NCI-H2107 (cell line): ENCODE measurements at places on chromosomes 3 and 15.

- DNase-seq, result no peak
Observed at GRCh38 chr3:152779653-152780052, 55.3 kb upstream of the P2RY1 start.

DNA sequence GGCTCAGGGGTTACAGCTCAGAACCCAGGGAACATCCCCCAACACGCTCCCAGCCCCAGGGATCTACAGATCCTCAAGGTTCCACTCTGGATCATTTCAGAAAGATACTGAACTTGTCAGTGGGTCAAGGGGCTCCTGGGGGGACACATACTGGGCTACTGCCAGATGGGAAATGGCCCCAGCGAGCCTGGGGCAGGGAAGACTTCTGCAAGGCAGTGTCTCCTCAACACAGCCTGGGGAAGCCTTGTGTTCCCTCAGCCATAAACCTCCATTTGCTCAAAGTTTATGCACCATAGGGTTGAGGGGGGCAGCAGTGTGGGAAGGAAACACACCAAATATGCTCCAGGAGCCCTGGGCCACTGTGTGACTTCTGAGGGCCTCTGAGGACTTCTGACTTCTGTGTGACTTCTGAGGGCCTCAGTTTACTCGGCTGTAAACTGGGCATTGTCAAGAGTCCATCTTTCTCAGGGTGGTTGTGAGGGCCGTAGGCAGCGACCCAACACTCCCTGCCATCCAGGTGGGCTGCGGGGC is 58.4 kb downstream of the IQSEC1 start:
- no peak for DNase-seq

DNA sequence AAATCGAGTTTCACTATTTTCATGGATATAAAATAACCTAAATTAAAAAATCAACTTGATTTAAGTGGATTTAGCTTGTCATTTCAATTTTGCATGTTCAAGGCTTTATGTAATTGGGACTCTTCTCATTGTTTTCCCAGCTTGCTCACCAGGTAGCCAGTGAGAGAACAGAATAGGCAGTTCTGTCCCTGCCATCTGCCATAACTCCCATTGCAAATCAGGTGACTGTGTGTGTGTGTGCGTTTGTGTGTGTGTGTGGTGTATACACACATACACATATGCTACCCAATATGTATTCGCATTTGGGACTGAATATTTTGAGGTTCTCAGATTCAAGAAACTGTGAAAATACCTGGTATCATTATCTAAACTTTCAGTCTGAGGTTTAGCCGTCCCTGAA is 1069.8 kb downstream of the IGSF11 start:
- DNase-seq, result no peak

DNA sequence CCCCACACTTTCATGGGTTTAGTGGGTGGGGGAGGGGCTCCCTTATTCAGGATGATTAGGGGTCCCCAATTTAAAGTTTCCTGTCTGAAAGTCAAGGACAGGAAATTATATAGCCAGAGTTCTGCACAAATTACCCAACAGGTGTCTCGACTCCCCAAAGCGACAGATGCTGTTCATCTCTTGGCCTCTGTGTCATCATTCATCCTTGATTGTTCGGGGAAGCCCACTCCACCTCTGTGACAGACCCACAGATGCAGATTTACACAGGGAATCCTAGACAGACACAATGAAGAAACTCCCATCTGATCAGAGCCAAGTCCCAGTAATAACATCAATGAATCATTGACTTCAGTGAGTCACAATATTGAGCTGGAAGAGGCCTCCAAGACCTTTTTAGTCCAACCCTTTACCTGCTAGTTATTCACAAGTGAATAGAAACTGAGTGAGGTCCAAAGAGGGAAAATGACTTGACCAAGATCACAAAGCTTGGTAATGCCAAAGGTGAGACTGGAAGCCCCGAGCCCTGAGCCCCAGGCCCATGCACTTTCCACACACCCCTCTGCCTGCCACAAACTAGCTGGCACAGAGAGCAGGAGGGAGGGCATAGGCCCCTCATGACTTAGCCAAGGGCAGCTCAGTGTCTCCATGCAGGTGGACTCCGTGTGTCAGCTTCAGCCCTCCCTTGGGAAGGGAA is 7.9 kb upstream of the SRP14 start:
- DNase-seq, result no peak

- no peak for DNase-seq
Observed at GRCh38 chr15:63604281-63604680, 7.1 kb downstream of the FBXL22 start.

- DNase-seq, result no peak
Observed at GRCh38 chr3:49378249-49378895, 20.2 kb upstream of the GPX1 start.

- DNase-seq, result no peak
Observed at GRCh38 chr15:79769069-79769481, 127.7 kb downstream of the MTHFS start.

DNA sequence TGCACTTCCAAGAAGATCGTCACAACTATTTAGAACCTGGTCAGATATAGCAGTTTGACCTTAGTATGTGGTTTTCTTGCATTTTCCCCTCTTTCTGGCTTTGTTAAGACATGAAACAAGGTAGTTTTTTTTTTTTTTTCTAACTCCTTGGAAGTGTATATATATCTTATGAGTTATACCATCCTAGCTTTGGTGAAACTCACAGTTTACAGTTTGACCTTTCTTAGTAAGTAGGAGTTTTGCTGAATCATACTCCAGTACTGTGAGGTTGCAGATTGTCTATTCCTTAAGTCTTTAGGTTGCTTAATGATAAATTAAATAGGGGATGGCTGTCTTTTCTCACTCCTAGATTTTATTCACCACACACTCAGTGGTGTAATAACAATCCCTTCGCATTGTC is 325.0 kb downstream of the RBMS3 start:
- no peak for DNase-seq

- no peak for DNase-seq
Observed at GRCh38 chr3:58307639-58308215, 1.4 kb downstream of the HTD2 start.

DNA sequence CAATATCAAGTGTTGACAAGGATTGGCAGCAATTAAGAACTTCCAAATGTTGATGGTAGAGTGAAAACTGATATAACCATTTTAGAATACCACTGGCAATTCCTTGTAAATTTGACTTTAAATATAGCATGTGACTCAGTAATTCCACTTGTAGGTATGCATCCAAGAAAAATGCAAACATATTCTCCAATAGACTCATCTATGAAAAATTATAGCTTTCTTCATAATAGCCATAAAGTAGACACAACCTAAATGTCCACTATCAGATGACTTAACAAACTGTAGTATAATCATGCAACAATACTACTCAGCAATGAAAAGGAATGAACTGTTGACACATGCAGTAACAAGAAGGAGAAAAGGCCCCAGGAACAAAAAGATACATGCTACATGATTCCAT is 988.1 kb downstream of the FHIT start:
- DNase-seq, result no peak

DNA sequence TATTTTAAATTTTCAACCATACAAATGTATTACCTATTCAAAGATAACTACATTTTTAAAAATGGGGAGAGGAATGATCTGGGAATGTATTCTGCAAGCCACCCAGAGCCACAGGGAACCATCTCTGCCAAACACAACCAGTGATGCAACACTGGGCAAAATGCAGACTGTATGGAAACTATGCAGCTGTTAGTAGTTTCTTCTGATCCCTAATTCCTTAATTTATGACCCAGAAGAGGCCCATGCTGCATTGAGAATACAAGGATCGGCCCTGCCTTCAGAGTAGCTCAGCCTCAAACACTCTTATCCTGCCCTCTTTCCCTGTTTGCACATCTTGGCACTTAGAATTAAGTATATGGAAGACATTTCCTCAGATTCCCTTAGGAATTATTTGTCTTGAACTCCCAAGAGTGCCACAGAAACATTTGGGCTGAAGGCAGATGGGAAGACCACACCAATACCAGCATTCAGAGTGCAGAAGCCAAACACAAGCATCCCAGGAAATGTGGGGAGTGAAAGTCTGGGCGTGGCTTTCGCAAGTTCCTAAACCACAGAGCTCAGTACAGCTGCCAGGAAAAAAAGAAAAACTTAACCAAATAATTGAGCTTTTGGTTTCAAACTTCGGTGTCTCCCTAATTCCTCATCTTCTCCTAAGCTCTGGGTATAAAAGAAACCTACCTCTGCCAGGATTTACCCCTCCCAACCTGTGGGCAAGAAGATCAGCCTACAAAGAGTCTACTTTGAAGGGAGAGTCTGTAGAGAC is 5.3 kb downstream of the SNUPN start:
- no peak for DNase-seq

DNA sequence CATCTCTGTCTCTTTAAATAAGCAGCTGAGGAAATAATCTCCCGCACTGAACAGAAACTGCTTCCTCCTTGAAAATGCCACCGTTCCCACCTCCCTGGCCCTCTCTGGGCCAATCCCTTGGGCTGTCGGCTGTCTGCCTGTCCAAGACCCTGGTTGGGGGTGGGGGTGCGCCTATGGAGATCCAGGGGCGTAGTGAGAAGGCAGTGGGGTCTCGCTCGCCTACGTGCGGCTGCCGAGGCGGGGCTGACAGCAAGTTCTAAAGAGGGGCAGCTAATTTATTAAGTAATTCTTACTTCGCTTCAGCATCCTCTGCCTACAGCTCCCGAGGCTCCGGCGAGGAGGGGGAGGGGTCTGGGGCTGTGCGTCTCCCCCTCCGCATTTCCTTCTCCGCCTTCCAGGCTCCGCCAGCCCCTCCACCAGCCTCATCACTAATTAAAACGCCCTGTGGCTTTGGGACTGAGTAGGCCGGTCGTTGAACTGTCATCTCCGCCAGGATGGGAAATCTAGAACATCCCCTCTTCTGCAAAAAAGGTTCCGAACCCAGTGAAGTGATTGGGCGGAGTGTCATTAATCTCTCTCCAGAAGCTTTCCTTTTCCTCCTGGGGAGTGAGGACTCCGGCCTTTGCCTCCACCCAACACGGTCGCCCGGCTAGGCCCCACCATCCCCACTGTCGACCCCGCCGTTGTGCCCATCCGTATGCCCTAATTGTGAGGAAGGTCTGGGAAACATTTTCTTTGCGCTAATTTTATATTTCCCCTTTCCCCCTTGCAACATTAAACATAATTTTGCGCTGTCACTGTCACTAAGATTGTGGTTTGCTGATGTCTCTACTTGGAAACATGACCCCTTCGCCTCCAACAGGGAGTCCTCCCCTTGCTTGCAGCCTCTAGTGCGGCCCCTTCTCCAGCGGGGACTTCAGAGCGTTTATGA is 16.9 kb downstream of the NR2F2 start:
- DNase-seq, result no peak

- DNase-seq, result no peak
Observed at GRCh38 chr3:45560281-45560971, 34.1 kb upstream of the LIMD1 start.

DNA sequence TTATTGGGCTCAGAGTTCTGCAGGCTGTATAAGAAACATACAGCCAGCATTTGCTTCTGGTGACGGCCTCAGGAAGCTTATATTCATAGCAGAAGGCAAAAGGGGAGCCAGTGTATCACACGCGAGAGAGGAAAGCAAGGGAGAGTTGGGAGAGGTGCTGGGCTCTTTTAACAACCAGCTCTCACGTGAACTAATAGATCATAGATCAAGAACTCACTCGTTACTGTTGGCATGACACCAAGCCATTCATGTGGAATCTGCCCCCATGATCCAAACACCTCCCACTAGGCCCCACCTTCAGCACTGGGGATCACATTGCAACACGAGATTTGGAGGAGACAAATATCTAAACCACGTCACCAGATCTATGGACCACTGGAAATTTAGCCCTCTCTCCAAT is 70.2 kb downstream of the TIPARP start:
- DNase-seq, result no peak

DNA sequence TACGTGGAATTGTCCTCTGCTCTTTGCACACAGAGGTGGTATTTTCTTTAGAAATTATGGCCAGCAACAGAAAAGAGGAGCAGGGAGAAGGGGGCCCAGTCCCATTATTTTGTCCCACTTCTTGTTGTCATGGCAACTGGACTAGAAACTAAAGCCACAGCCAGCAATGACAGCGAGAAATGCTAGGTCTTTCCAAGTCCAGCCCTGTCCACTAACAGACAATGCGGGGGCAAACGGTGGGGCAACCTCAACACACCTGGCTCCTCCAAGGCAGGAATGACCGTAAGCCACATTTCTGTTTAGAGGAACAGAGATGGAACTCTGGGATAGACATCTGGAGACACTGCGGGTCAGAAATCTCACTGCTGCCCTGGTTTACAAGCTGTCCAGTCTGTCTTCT is 107.3 kb downstream of the RFTN1 start:
- DNase-seq, result no peak

- DNase-seq, result no peak
Observed at GRCh38 chr3:128998561-128998960, 2.5 kb upstream of the EFCC1 start.

DNA sequence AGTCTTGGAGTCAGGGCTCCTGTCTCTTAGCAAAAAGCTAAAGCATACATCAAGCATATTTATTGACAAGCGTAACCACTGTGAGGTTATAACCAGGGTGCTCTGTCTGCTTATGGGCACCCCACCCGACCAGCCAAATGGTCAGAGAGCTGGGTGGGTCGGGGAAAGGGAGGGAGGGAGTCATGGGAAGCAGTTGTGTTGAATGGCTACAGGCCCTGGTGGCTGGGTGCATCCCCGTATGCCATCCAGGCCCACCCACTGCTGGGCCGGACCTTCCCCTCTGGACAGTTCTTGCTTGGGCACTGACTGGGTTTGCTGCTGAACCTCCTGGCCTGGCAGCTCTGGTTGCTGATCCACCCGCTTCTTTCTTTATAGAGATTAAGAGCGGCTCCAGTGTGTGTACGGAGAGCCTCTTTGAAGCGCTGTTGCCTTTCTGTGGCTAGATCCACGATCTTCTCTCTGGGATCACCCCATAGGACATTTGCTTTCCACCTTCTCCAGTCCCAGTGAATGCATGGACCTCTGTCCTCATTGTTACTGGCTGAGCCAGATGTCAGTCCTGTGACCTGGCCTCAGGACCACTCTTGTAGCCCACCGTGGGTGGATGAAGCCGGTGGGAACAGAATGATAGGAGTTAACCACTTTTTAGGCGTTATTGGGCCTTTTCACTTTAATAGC is 59.6 kb downstream of the SMAD3 start:
- DNase-seq, result no peak

DNA sequence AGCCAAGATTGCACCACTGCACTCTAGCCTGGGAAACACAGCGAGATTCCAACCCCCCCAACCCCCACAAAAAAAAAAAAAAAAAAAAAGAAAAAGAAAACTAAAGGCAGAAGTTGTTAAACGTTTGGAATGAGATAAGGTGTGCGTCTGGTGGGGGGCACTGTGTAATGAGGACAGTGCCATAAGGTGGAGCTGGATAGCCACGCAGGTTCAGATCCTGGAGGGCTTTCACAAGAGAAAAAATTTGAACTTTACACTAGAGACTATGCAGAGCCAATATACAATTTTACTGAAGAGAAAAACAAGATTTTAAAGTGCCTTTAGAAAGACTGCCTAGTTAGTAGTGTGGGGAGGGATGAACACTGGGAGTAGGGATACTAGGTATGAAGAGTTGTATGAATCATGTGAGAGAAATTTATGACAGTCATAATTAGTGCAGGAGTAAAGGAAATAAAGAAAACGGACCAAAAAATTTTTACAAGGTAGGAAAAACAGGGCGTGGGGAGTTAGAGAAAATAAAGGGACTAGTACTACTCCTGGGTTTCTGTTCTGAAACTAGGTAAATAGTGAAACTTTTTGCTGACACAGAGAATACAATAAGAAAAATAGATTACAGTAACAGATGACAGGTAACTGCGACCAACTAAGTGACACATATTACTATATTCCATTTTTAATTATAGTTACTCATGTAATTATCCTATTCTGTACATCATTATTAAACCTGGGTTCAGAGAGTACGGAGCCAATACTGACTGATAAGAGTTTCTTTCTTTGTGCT is 108.1 kb downstream of the PEAK1 start:
- no peak for DNase-seq
